IPS DF 6.9 (cell line): ENCODE measurements at places on chromosomes 16 and 17.

- no peak for DNase-seq
Measured at GRCh38 chr16:51950118-51950780, 596.7 kb downstream of the TOX3 start.

GRCh38 chr16:57483725-57484514 lies 2.4 kb downstream of the DOK4 start:
- no peak for DNase-seq

GRCh38 chr16:7866144-7866543 lies 533.5 kb downstream of the RBFOX1 start:
- no peak for DNase-seq

DNA sequence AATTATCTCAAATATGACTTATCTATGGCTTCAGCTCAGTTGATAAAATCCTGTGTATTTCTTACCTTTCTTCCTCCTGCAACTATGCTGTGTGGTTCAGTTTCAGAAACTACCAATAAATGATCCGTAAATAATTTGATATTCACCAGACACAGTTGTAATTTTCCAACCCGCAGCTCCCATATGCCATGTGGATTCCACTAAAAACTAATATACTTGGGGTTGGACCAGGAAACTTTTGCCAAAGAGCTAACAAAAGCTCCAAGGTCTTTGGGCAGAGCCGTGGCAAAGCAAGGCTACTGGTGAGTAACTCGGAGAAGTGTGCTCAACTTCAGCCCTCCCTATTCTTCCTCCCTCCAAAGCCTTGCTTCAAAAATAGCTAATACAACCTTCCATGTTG lies 2.3 kb upstream of the CHST6 start:
- DNase-seq, result no peak

- no peak for DNase-seq
Measured at GRCh38 chr17:68290268-68290954, 516 bp downstream of the SLC16A6 start.

GRCh38 chr16:21959050-21959449 lies 5.9 kb downstream of the UQCRC2 start:
- DNase-seq, result no peak

GRCh38 chr16:89105599-89106151 lies 12.0 kb downstream of the ACSF3 start:
- no peak for DNase-seq

- DNase-seq, result no peak
Measured at GRCh38 chr17:11467639-11468038, 130.6 kb upstream of the DNAH9 start.

- no peak for DNase-seq
Measured at GRCh38 chr17:78995022-78995760, 14.4 kb downstream of the CANT1 start.

DNA sequence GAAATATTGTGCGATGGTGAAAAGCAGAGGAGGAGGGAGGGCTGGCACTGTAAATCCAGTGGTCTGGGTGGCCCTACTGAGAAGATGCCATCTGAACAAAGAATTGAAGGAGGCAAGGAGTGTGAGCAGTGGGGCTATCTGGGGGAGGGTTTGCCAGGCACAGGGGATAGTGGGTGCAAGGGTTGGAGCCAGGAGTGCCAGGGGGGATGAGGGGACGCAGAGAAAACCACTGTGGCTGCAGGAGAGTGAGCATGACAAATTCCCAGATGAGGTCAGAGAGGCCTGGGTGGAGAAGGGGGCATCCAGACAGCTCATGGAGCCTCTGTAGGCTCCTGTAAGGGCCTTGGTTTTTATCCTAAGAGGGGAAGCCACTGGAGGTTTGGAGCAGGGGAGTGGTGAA lies 4.8 kb downstream of the XYLT2 start:
- DNase-seq, result no peak

GRCh38 chr17:27293359-27293897 lies 486 bp upstream of the WSB1 start:
- no peak for DNase-seq

- DNase-seq, result no peak
Measured at GRCh38 chr16:13672196-13672595, 247.8 kb upstream of the ERCC4 start.
